ENCODE measurements at places on chromosomes 3 and 15.

DNA sequence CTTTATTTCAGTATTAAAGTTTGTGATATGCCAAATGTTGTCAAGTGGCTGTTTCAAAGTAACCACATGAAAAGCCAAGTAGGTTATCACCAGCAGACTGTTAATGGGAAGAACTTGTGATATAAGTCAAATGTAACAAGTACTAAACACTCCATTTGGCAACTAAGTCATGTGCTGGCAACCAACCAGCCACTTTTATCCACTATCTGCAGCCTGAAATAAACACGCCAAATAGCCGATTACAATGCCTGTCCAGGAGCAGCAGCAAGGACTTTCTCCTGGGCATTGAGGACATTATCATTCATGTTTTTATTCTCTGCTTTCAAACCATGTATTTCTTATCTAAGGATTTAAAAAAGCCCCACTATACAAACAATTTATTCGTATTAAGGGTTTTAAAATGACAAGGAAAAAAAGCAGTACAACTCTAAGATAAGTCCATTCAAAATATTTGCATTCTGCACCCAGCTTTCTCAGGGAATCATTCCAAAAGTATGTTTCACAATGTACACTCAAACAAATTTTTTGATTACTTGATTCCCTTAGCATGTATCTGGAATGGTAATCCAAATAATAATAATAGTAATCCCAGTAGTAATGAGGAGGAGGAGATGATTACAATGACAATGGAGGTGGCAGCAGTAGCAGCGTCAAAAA, 448.6 kb downstream of the ERC2 start:
- no peak for DNase-seq

DNA sequence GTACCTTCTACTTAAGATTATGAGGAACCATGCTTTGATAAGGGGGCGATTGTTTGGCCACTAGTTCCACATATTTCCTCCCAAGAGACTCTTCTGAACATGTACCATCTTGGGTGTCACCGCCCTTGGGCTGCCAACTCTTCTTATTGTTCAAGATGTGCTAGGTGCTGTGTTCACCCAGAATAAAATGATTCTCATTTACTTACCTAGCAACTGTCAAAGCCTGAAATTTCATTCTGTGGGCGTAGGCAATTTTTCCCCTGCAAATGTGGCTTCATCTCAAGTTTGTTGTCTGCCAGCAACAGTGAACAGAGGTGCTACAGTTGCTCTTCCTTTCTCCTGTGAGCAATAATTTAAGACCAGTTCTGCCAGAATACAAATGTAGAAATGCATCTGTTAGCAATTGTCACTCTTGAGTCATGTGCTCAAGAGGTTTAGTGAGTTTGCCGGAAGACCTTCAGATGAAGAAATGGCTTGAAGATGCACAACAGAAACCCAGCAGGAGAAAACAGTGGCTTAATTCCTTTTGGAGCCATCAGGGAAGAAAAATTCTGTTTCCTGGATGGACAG, 41.3 kb upstream of the RARB start:
- no peak for DNase-seq

DNA sequence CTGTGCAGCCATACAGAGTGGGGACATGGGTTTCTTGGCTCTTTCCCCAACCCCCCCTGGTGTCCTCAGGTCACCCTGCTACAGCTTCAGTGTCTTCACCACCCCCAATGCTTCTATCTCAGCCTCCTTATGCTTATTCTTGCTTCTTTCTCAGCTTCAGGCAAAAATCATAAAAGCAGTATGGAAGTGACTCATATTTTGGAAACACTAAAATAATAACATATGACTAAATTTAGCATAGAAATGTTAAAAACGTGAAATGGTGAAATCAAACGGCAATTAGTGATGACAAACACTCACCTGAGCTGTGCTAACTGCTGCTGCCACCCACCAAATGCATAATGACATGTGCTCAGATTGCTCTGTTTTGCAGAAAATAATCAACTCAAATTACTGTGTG, 475.2 kb upstream of the EPHA3 start:
- DNase-seq, result no peak

GRCh38 chr3:97910931-97911351, 61.3 kb downstream of the RIOX2 start:
- no peak for DNase-seq

DNA sequence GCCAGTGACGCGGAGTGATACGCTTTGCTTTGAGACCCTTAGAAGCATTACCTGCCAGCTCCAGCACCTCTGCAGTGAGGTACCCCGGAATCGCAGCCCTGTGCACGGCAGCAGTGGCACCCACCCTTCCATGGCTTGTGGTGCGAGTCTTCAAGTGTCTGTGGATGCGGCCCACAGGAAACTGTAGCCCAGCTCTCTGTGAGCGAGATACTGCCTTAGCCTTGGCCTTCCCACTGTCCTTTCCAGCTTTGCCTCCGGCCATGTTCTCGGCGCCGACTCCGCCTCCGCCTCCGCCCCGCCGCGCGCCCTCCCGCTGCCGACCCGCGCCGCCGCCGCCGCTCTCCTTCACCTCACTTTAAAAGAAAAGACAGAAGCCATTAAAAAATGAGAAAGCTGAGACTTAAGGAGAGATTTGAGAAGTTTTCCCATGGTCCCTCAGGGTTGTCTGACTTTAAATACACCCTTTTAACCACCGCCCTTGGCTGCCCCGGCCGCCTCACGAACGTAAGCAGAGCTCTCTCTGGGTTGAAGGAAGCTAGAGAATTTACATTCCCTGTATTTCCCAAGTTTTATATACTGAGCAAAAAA, 78.5 kb upstream of the FAM174B start:
- DNase-seq, result no peak
